T-cell (primary cell): ENCODE measurements at places on chromosomes 7 and 10. TPM values are rescaled to one million over a fixed set of nuclear protein-coding genes. Genes with fewer than 3 reads are reported as not detected.
A peak's percentile ranks its signal among the peaks of the same experiment; 100 is the strongest.

DNA sequence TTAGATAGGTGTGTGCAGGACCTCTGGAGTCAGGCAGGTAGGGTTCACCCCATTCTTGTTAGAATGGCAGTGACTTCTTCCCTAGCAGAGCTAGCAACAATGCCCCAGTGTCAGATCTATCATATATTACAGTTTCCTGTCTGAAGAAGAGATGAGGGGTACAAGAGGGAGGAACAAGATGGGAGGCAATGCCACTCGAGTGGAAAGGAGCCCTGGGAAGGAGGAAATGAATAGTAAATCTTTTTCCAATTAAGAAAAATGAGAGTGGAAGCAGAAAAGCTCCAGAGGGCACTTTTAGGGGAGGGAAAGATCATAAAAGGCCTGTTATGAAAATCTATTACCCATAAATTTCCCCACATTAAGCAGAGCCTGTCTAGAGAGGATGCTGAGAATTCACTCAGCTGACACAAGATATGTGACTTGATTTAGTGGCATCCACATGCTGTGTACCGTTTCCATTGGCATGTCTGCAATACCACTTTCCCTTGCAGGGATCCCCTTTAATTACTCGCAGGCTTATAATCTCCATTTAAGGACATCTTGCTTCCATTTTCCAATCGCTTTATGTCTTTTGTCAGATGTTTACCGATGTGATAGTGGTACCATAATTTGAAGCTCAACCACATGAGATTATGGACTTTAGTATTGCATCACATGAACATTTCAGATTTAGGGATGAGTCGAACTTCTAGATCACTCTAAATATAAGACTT lies 70.0 kb upstream of the AGBL3 start:
- H3K27ac ChIP-seq, result no peak overlapping the region
- no peak overlapping the region for H3K4me3 ChIP-seq
- no peaks in the 10 kb centered on the region for H3K4me1 ChIP-seq
- no peak for DNase-seq
- H3K27me3 ChIP-seq, result no peaks in the 10 kb centered on the region

GRCh38 chr7:70680743-70681468 lies 451.0 kb upstream of the GALNT17 start:
- H3K36me3 ChIP-seq, result no peaks in the 10 kb centered on the region
- H3K4me1 ChIP-seq, result peaks cover 31% of the 10 kb centered on the region
- no peak overlapping the region for H3K27ac ChIP-seq
- H3K27me3 ChIP-seq, result no peaks in the 10 kb centered on the region
- no peak for DNase-seq
- no peak overlapping the region for H3K4me3 ChIP-seq

DNA sequence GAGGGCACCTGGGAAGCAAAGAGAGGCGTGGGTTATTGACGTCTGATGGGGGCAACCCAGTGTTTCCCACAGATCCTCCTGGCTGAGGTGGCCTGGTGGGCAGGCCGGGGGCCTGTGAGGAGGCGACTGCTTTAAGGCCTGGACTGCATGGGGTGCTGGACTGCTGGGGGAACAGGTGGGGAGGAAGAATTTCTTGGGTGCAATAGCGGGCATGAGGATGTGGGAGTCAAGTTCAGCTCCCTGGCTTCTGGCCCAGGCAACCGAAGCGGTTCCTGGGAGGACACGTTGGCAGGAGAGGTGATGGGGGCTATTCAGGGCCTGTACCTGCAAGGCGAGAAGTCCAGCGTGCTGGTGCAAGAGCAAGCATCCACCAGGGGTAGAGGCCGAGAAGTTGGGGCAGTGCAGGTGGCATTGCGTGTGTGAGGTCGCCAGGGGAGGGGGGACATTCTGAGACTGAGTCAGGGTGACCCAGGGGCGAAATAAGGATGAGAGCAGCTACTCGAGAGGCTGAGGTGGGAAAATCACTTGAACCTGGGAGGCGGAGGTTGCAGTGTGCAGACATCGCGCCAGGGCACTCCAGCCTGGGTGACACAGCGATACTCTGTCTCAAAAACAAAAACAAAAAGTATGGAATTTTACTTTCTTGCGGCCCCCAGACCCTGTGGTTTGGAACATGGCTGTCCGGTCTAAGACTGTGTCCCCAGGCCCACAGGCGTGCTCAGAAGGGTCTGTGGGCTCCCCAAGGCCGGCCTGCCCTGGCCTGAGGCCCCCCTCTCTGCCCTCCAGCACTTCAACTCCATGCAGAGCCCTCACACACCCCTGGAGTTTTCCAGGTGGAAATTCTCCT lies 53.6 kb upstream of the ELN start:
- no peak overlapping the region for H3K27ac ChIP-seq
- no peaks in the 10 kb centered on the region for H3K27me3 ChIP-seq
- no peak overlapping the region for H3K4me3 ChIP-seq
- no peak for DNase-seq

GRCh38 chr10:130010653-130011052 lies 46.6 kb upstream of the EBF3 start:
- no peak overlapping the region for H3K4me3 ChIP-seq
- H3K4me1 ChIP-seq, result no peaks in the 10 kb centered on the region
- H3K27ac ChIP-seq, result no peak overlapping the region
- no peaks in the 10 kb centered on the region for H3K36me3 ChIP-seq
- DNase-seq, result no peak
- H3K27me3 ChIP-seq, result no peaks in the 10 kb centered on the region

GRCh38 chr10:102835007-102835482 lies 2.2 kb downstream of the CYP17A1 start:
- peaks cover 31% of the 10 kb centered on the region for H3K27me3 ChIP-seq
- H3K4me1 ChIP-seq, result no peaks in the 10 kb centered on the region
- H3K4me3 ChIP-seq, result no peak overlapping the region
- no peaks in the 10 kb centered on the region for H3K36me3 ChIP-seq

GRCh38 chr7:10300577-10300976 lies 673.1 kb upstream of the PHF14 start:
- DNase-seq, result no peak
- H3K4me1 ChIP-seq, result no peaks in the 10 kb centered on the region
- no peaks in the 10 kb centered on the region for H3K36me3 ChIP-seq
- no peak overlapping the region for H3K27ac ChIP-seq

DNA sequence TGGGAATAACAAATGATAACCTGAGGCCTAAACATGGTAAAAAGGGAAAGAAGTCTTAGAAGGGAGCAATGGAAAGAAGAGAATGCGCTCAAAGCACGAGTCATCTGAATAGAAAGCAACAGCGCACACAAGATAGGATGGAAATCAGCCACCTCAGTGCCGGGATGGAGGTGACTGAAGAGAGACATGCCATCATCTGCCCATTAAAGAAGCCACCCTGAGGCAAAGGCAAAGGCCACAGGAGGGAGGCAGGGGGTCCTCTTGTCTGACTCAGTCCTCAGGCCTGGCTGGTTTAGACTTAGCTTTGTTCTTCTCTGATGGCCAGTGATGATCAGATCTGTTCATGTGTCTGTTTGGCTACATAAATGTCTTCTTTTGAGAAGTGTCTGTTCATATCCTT lies 180.6 kb downstream of the CHCHD3 start:
- H3K36me3 ChIP-seq, result peaks cover 4% of the 10 kb centered on the region
- no peak overlapping the region for H3K4me3 ChIP-seq
- no peaks in the 10 kb centered on the region for H3K4me1 ChIP-seq
- DNase-seq, result no peak
- H3K27me3 ChIP-seq, result no peaks in the 10 kb centered on the region

DNA sequence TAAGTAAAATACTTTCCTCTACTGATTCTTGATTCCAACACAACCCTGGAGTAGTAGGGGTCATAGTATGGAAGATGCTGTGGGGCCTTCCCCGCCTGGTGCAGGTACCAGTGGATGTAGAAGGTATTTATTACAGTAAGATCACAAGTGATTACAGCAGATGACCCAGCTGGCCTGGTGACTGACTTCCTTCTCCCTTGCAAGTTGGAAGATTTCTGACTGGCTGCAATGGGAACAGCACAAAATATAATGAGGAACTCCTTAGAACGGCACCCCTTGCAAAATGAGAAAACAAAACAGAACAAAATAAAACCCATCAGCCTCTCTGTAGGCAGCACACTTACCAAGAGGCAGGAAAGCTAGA lies 61.7 kb upstream of the TARP start:
- peak overlapping the region; percentile 8 for H3K27ac ChIP-seq
- H3K4me3 ChIP-seq, result no peak overlapping the region
- H3K27me3 ChIP-seq, result no peaks in the 10 kb centered on the region
- peaks cover 13% of the 10 kb centered on the region for H3K4me1 ChIP-seq
- DNase-seq, result no peak

GRCh38 chr10:38038932-38039245 lies 28.4 kb downstream of the ZNF33A start:
- H3K4me3 ChIP-seq, result no peak overlapping the region
- no peak for DNase-seq
- peaks cover 2% of the 10 kb centered on the region for H3K4me1 ChIP-seq
- H3K27ac ChIP-seq, result peak overlapping the region; percentile 69
- H3K27me3 ChIP-seq, result no peaks in the 10 kb centered on the region

GRCh38 chr7:12862146-12862545 lies 174.7 kb downstream of the ARL4A start:
- no peak overlapping the region for H3K4me3 ChIP-seq
- no peaks in the 10 kb centered on the region for H3K36me3 ChIP-seq
- no peak overlapping the region for H3K27ac ChIP-seq
- no peaks in the 10 kb centered on the region for H3K27me3 ChIP-seq
- DNase-seq, result no peak

DNA sequence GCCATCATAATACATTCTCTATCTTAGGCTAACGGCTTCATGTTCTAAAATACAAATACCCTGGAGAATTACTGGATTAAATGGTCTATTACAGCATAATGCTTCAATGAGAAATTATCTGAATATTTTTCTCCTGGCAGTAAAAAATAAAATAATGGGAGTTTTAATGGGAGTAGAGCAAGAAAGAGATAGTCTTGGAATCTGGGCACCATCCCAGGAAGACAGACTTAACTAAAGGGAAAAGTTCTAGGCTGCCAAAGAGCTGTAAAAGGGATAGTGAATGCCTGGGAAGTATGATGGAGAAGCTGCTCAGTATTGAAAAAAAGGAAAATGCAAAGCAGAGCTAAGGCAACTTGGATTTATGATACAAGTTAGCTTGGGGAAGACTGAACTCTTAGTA lies 12.1 kb upstream of the SYPL1 start:
- no peaks in the 10 kb centered on the region for H3K36me3 ChIP-seq
- H3K27me3 ChIP-seq, result no peaks in the 10 kb centered on the region
- H3K4me3 ChIP-seq, result no peak overlapping the region

- H3K4me3 ChIP-seq, result no peak overlapping the region
- H3K4me1 ChIP-seq, result no peaks in the 10 kb centered on the region
- no peak for DNase-seq
- no peaks in the 10 kb centered on the region for H3K27me3 ChIP-seq
- H3K27ac ChIP-seq, result no peak overlapping the region
These were observed 502.1 kb downstream of the RPS24 start for GRCh38 chr10:78535716-78536218.

DNA sequence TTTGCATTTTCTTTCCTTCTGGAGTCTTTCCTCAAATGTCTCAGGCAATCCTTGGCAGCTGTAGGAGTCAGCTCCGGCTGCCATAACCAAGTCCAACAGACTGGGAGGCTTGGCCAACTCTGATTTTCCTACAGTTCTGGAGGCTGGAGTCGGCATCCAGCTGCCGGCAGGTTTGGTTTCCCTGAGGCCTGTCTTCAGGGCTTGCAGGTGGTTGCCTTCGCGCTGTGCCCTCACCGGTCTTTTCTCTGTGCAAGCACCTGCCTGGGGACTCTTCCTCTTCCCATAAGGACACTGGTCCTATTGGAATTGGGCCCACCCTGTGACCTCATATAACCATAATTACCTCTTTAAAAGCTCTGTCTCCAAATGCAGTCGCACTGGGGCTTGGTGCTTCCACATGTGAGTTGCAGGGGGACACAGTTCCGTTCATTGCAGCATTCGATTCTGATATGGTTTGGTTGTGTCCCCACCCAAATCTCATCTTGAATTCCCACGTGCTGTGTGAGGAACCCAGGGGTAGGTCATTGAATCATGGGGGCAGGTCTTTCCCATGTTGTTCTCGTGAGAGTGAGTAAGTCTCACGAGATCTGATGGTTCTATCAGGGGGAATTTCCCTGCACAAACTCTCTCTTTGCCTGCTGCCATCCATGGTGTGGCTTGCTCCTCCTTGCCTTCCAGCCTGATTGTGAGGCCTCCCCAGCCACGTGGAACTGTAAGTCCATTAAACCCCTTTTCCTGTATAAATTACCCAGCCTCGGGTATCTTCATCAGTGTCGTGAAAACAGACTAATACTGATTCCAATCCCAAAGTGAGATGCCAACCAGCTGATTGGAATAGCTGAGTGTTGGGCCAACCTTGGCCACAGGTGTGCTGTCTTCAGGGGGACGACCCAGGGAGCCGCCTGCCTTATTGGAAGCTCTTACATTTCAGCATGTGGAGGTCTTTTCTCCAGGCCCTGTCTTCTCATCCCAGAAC lies 7.9 kb downstream of the GALNTL5 start:
- no peaks in the 10 kb centered on the region for H3K27me3 ChIP-seq
- H3K4me1 ChIP-seq, result no peaks in the 10 kb centered on the region
- no peak overlapping the region for H3K27ac ChIP-seq
- no peak for DNase-seq
- no peaks in the 10 kb centered on the region for H3K36me3 ChIP-seq
- H3K4me3 ChIP-seq, result no peak overlapping the region

- no peak for DNase-seq
- H3K4me3 ChIP-seq, result no peak overlapping the region
- H3K27ac ChIP-seq, result no peak overlapping the region
- H3K36me3 ChIP-seq, result no peaks in the 10 kb centered on the region
- H3K27me3 ChIP-seq, result no peaks in the 10 kb centered on the region
These were observed 65.6 kb downstream of the DOCK4 start for GRCh38 chr7:112140600-112140999.

- DNase-seq, result no peak
- no peaks in the 10 kb centered on the region for H3K27me3 ChIP-seq
- no peak overlapping the region for H3K4me3 ChIP-seq
- no peaks in the 10 kb centered on the region for H3K4me1 ChIP-seq
These were observed 41.4 kb downstream of the LOXL4 start for GRCh38 chr10:98226508-98227144.

DNA sequence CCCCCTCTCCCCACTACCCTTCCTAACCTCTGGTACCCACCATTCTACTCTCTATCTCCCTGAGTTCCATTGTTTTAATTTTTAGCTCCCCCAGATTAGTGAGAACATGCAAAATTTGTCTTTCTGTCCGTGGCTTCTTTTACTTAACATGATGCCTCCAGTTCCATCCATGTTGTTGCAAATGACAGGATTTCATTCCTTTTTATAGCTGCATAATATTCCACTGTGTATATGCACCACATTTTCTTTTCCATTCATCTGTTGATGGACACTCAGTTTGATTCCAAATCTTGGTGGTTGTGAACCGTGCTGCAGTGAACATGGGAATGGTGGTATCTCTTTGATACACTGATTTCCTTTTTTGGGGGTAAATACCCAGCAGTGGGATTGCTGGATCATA lies 22.0 kb downstream of the DENND10 start:
- H3K27ac ChIP-seq, result no peak overlapping the region
- no peaks in the 10 kb centered on the region for H3K27me3 ChIP-seq
- no peaks in the 10 kb centered on the region for H3K36me3 ChIP-seq
- DNase-seq, result no peak
- H3K4me1 ChIP-seq, result peaks cover 10% of the 10 kb centered on the region

GRCh38 chr10:93680412-93681047 lies 21.9 kb downstream of the FRA10AC1 start:
- H3K27ac ChIP-seq, result no peak overlapping the region
- no peaks in the 10 kb centered on the region for H3K27me3 ChIP-seq
- H3K4me3 ChIP-seq, result no peak overlapping the region
- no peaks in the 10 kb centered on the region for H3K36me3 ChIP-seq

Gene OR6V1
- total RNA-seq, result not detected

Gene ITPRID1
- total RNA-seq, result not detected

Gene ZNF365
- 2.3 TPM for total RNA-seq

Gene GDF2
- total RNA-seq, result not detected

Gene STEAP2
- total RNA-seq, result not detected

Gene PNLIPRP2
- total RNA-seq, result 0.82 TPM

Gene CALHM1
- total RNA-seq, result not detected

Gene ICA1
- 0.82 TPM for total RNA-seq

Gene FAM237B
- total RNA-seq, result not detected

Gene CPA4
- total RNA-seq, result 0.23 TPM

Gene ARHGAP22
- total RNA-seq, result 0.82 TPM
